ENCODE measurements at places on chromosomes 7 and 10.

GRCh38 chr10:106935978-106936451, 228.5 kb downstream of the SORCS1 start:
- DNase-seq, result no peak

- DNase-seq, result no peak
Observed at GRCh38 chr10:52348037-52348564, 34.0 kb downstream of the DKK1 start.

- no peak for DNase-seq
Observed at GRCh38 chr7:140027858-140028257, 34.9 kb downstream of the PARP12 start.

DNA sequence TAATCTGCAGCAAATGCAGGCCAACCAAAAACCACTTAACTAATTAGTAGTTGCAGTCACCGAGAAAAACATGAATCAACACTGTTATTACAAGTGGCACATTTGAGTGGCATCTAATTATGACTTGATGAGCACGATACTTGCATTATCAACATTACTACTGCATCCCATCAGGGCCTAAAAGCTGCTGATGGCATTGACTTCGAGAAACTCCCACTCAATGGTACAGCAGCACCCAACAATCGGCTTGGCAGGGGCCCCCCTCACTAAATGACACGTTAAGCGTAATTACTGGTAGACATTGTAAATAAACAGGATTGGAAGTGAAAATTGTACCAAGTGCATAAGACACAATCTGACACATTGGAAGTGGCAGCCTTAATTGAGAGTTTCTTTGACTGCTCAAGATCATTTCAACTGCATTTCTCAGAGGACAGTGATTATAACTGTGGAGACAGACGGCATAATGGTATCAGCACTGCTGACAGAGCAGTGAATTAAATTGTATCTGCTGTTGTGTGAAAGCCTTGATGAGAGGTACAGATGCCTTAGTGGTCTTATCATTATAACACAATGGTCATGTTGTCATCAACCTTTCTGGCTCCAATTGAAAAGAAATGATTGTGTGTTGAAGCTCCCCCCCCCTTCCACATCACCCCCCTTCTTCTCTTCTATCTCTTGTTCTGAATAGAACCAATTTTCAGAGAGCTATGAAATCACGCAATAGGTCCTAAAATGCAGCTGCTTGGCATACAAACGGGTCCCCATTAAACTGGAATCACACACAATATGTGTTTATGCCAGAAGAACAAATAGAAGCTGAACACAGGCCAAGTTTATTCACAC, 43.4 kb downstream of the SHTN1 start:
- DNase-seq, result no peak

DNA sequence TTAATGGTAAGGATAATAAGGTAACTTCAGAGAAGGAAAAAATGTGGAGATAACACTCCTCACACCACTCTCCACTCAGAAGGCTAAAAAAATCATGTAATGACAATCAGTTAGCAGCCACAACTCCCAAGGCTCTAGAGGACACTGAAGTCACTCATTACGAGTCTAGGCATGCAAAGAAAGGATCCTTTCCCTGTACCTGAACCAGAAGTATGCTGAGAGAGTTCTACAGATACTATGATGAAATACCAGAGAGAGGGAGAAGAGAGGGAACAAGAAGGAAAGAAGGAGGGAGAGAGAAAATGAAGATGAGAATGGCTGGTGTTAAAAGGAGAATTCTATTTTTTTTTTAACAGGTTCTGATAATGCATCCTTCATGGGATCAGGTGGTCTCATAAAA, 224.3 kb upstream of the PLXNA4 start:
- no peak for DNase-seq

DNA sequence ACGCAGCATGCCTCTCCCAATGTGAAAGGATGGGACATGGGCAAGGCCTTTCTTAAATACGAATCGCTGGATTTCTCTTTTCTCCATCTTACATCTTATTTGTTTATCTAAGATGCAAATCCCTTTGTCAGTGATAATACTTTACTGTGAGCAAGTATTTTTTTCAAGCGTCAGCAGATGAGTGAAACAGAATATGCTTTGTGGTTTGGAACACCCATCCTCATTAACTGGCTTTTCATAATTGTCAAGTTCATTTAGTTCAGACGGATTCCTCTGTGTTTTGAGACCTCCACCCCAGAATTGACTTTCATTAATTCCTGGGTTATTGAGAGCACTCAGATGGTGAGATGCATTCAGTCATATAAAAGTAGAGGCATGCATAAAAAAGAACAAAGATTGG, 149.8 kb downstream of the NSUN6 start:
- no peak for DNase-seq

- no peak for DNase-seq
Observed at GRCh38 chr10:70090951-70091350, 38.3 kb downstream of the MACROH2A2 start.

DNA sequence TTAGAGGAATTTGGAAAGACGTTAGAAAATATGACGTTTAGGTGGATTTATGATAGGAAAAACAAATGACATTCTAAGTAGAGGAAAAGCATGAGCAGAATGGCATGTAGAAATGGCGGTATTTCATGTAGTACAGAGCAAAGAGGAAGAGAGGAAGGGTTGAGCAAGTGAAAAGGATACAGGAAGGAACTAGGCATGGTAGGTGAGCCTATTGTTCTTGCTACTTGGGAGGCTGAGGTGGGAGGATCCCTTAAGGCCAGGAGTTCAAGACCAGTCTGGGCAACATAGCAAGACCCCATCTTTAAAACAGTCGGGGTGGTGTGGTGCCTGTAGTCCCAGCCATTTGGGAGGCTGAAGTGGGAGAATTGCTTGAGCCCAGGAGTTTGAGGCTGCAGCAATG, 1.2 kb downstream of the GTPBP10 start:
- no peak for DNase-seq

GRCh38 chr7:23283086-23283485, 16.1 kb upstream of the MALSU1 start:
- no peak for DNase-seq
